Stimulated activated CD8-positive, alpha-beta memory T cell treated with anti-CD3 and anti-CD28 coated beads, Interleukin-4, amount 100 ng/mL, for 1 hour (primary cell): ENCODE measurements at places on chromosomes 7 and 10.

DNA sequence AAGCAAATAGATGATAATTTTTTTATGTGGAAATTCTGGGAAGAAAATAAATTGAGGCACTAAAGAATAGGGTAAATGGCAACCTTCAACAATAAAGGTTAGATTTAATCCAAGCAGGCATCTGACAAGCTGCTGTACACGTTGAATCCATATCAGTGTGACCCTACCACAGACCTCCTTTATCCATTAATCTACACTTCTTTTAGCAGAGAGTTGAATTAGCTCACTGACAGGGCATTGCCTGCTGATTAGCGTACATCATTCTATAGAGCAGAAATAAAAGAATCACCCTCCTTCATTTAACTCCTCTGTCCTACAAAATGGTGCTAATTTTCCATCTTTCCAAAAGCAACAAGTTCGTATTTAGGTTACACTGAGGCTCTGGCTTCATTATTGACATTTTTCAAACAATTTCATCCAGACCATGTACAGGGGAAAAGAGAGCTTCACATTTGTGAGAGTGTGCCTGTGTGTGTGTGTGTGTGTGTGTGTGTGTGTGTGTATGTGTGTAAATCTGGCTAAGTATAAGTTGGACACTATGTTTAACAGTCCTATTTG lies 356.0 kb downstream of the TFEC start:
- no peak for DNase-seq

DNA sequence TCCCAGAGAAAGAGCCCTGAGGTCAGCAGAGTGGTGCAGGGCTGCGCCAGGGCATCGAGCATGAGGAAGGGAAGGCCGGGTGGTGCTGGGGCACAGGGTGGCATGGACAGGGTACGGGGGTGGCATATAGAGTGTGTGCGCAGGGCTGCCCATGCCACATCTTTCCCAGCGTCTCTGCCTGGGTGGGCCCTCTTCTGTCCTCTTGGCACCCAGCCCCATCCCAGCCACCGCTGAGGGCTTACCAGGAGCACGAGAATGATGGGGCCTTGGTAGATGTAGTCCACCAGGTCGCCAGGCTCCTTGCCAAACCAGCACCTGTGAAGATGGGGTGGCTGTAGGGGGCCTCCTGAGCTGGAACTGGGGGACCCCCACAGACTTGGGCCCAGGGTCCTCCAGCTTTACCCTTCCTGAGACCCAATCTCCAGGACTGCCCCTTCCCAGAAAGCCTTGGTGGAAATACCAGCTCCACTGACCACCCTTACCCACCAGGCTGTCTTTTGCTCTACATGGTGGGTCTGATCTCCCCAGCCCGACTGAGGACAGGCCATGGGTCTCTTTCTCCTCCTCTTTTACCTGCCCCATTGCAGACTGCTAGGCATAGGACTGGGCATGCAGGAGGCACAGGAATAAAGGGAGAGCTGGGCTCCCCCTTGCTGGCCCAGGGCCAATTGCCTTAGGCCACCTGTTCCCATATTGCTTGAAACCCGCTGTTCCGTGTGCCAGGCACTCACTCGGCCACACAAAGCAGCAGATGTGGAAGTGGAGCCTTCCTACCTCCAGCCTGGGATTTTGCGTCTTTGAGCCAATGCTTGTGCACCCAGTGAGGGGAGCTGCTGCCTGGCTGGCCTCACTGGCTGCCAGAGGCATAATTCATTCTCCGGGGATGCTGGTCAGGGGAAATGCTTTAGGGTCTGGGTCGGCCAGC lies 21.7 kb downstream of the CRHR2 start:
- no peak for DNase-seq

DNA sequence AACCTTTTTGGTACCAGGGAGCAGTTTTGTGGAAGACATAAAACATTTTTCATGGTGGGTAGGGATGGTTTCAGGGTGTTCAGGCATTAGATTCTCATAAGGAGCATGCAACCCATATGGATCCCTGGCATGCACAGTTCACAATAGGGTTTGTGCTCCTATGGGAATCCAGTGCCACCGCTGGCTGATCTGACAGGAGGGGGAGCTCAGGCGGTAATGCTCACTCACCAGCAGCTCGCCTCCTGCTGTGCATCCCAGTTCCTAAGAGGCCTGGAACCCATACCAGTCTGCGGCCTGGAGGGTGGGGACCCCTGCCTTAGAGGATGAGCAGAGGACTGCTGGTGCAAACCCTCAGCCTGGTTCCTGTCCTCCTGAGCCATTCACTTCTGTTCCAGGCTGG lies 561.7 kb downstream of the SDK1 start:
- DNase-seq: no peak

DNA sequence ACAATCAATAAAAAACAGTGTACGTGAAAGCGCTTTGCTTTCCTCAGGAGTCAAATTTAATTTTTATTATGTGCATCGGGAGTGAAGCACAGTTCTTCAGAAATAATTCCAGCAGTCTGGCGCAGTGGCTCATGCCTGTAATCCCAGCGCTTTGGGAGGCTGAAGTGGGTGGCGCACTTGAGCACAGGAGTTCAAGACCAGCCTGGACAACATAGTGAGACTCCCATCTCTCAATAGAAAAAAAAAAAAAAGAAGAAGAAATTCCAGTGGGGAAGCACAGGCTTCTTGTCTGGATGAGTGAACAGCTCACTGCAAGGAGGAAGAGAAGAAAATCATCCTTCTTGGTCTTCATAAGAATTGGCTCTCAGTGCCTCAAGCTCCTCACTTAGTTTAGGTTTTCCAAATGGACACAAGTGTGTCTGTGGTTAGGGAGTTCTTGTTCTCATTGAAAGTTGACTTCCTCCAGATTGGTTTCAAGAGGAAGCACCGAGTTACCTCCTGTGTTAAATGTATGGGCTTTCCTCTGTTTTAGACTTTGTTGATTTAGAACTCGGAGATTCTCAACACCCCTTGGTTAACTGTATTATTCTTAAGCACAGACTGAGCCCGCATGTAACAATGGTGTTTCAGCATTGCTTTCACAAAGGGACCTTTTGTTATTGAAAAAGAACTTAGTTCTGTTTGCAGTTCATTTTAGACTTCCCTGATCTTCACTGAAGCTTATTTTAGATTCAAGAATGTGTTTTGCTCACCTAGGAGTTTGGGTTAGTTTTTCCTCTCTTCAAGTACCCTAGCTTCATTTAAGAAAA lies 28.0 kb downstream of the LMTK2 start:
- no peak for DNase-seq

- DNase-seq: no peak
Measured at GRCh38 chr10:110010486-110011378, 2.9 kb downstream of the ADD3 start.

- DNase-seq: no peak
Measured at GRCh38 chr7:142172932-142173331, 61.4 kb downstream of the MGAM2 start.

DNA sequence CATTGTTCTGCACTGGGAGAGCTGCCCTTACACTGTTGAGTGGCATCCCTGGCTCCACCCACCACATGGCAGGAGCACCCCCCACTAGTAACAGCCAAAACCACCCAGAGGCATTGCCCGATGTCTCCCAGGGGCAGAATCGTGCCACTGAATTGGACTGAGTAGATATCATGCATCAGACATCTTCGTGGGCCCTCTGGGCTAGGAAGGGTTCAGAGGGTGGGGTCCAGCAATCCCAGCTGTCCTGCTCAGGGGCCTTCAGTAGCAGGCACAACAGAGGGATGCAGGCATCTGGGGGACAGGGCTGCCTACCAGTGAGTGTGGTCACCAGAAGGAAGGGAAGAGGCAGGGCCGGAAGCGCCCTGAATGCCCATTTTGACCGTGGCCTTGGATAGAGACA lies 119.7 kb upstream of the PPP2R2D start:
- no peak for DNase-seq
